ENCODE measurements at places on chromosomes 12 and 14.

GRCh38 chr12:106841510-106842302, 67.2 kb downstream of the RIC8B start:
- DNase-seq: peak; percentile 50

DNA sequence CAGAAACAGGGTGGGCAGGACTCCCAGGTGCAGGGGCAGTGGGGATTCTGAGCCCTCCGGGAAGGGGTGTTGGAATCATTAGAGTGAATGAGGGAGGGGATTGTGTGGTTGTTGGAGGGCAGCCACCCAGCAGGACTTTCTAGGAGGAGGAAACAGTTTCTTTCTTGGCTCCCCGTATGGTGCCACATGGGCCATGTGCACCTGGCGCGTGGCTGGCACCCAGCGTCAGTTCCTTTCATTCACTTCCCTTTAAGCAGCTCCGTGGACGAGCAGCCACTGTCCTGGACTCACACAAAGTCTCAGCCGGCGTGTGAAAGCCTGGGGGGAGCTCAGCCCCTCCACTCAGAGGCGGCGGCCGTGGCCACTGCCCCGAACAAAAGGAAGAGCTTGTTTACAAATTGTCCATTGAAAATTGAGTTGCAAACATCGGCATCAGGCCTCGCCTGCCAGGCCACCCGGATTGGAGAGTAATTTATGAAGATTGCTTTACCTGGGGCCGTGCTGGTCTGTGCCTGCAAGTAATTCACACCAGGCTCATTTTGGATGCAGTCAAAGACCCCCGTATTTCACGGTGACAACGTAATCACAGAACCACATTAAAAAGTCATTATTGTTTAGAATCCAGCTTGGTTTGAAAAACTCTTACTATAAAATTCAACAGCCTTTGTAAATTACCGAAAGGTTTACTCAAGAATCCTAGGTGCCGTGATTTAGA, 101.7 kb upstream of the C14orf180 start:
- no peak for DNase-seq

- DNase-seq: no peak
Observed at GRCh38 chr12:70849265-70849960, 71.1 kb downstream of the PTPRR start.

GRCh38 chr14:53638966-53639365, 317.7 kb downstream of the BMP4 start:
- no peak for DNase-seq

GRCh38 chr14:94673071-94673470, 60.9 kb downstream of the SERPINA3 start:
- DNase-seq: no peak

GRCh38 chr12:25295361-25295760, 44.6 kb upstream of the KRAS start:
- no peak for DNase-seq
